Stomach (tissue), 19 donors: ENCODE measurements at places on chromosomes 4 and X. TPM values are rescaled to one million over a fixed set of nuclear protein-coding genes. Genes with fewer than 3 reads are reported as not detected.

The TMPRSS11B gene
- not detected for polyA plus RNA-seq

The EVC gene
- polyA plus RNA-seq, result 1.5 TPM

The XK gene
- 1.1 TPM for polyA plus RNA-seq

The NHSL2 gene
- polyA plus RNA-seq, result 0.46 TPM

The SPANXD gene
- polyA plus RNA-seq, result not detected
